ENCODE measurements at places on chromosomes 5 and 9.

- DNase-seq = no peak
Measured at GRCh38 chr9:135244271-135245221, 157.1 kb downstream of the OLFM1 start.

DNA sequence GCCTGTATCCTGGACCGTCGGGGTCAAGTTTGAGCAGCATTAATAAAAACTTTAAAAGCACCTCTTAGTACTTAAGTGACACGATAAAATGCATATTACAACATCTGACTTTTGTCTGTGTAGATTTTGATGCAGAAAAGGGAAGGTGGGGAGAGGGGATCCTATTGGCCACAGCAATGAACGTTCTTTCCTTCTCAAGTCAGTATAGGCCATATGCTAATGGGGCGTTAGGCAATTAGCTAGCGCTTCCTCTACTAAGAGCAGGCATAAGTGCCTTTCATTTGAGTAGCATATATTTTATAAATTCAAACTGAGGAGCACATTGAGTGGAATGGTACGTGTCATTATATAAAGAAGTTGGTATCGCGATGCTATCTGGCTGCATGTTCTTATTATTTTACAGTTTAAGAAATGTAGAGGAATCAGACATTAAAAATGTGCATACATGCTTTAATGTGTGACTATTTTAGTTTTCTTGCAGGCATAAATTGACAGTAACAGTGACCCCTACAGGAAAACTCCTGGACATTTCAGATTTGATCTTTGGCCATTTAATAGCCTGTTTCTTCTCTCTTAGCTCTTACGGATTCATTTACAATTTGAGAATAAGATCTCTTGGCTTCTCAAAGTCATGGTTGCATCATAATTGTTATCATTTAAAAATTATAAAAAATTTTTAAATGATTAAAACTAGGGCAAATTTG is 1.1 kb upstream of the GNA14 start:
- no peak for DNase-seq

DNA sequence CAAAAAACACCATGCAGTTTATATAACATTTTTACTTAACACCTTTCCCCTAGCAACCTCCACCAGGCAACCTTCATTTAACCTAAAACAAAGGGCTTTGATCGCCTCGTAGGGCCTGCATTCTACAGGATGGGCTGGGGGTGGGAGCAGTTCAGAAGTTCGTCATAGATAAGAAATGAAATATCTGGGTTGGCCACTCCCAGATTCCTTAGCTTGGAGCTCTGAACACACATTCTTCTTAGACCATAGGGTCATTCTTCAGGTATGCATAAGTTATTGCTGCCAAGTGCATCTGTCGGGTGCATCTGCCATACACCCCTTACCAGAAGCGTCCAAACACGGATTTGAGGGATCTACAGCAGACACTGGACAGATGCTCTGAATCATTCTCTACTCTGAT is 4.3 kb upstream of the SLC22A5 start:
- no peak for DNase-seq

DNA sequence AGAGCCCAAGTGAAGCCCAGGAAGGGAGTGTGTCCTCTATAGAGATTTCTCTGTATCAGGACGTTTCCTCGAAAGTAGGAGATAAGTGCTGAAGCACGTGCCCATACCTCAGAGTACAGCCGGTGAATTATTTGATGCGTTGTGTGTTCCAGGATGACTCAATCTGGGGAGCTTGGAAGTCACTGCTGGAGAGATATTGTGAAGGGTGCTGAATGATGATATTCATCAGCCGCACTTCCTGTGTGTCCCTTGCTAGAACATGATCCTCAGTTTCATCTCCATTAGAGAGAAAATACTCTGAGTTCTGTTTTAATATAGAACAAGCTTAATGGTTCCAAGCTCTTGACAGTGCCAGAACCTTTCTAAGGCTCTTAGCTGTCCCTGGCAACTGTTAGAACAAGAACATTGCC is 402.3 kb upstream of the ADAMTSL1 start:
- DNase-seq = no peak

DNA sequence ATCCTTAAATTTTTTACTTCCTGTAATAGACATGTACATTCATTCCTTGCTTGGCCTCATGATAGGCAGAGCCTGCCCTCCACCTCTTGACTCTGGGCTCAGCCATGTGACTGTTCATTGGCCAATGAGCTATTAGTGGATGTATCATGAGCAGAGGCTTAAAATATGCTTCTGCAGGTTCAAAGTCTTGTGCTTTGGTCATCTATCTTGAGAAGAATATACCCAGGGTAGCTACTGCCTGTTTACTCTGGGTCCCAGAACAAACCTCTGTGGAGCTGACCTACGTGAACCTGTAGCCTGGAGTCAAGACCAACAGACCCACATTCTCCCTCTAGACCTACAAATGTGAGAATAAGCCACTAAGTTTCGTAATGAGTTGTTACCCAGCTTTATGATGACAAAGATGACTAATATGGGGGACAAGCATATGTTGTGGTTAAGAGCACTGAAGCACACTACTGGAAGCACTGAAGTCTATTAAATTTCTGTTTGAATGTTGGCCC is 244.4 kb downstream of the MAST4 start:
- DNase-seq = peak; percentile 45

DNA sequence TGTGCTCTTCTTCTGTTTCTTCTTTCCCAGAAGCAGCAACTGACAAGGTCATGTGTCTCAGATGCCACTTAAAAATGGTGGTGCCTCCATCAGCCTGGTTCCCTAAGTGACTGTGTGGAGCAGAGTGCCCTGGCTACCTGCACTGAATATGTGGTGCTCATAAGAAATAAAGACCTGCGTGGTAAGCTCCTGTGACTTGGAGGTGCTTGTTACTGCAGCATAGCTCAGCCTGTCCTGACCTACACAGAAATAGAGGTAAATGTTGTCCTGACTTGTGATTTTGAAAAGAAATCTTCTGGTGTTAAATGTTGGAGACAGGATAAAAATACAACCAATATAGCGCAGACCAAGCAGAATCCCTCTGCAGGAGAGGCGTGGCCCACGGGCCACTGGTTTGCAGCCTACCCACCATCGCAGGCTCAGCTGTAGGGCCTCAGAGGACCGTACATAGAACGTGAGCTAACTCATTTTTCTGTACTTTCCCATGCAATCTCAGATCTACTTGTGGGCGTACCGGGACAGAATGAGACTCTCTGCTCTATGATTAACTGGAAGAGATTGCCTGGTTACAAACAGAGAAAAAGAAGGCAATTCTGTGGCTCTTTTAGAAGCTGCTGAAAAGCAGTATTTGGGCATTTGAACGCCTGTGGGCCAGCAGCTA is 79.4 kb upstream of the UNC5A start:
- no peak for DNase-seq

GRCh38 chr5:159097784-159098602 is 1.7 kb downstream of the EBF1 start:
- no peak for DNase-seq

DNA sequence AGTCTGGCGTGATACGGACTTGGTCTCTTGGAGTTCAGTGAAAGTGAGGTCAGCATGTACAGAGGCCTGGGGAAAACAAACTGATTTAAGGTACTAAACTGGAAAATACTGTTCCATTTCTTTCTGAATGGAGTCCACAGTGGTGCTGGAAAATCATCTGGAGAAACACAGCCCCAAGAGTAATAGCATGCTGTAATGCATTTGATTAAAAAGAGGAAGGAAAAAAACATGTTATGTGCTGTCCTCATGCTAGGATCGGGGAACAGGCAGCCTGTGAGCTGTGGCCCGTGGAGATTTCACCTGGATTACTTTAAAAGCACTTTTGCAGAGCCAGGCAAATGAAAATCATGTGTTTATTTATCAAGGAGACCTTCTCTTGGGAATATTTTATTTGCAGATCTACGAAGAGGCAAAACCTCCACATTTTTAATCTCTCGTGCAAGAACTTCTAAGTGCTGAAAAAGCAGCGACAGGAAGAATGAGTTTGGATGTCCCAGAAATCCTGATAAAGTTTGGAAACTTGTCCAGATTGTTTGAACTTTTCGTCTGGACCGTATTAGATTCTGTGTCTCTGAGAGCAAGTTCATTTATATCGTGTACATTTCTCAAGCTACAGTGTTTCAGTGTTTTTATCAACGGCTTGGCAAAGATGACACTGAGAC is 228.8 kb downstream of the GAS1 start:
- DNase-seq = no peak

DNA sequence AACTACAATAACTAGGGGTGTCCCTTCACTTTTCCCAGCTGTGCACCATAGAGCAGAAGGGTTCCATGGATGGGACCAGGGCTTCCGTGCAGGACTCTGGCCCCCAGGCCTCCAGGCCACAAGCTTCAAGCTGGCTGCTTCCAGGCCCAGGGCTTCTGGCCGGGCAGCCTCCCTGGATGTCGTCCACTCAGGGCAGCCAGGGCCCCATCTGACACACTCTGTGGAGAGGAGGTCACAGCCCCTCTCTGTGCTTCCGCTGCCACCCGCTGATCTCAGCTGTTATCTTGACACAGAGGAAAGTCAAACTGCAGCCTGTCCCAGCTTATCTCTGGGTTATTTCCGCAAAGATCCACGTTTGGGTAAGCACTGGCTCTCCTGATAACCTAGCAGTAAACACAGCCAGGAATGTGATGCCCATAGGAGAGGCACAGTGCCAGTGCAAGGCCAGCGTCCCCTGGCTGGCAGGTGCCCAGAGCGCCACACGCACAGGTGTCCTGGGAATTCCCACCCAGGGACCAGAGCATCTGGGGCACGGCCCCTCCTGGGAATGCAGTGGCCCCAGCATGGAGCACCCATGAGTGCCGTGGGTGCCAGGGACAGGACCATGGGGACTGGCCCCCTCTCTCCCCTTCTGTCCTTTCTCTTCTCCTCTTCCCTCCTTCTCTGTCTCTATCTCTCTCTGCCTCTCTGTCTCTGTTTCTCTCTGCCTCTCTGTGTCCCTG is 15.6 kb upstream of the SLC6A19 start:
- no peak for DNase-seq

DNA sequence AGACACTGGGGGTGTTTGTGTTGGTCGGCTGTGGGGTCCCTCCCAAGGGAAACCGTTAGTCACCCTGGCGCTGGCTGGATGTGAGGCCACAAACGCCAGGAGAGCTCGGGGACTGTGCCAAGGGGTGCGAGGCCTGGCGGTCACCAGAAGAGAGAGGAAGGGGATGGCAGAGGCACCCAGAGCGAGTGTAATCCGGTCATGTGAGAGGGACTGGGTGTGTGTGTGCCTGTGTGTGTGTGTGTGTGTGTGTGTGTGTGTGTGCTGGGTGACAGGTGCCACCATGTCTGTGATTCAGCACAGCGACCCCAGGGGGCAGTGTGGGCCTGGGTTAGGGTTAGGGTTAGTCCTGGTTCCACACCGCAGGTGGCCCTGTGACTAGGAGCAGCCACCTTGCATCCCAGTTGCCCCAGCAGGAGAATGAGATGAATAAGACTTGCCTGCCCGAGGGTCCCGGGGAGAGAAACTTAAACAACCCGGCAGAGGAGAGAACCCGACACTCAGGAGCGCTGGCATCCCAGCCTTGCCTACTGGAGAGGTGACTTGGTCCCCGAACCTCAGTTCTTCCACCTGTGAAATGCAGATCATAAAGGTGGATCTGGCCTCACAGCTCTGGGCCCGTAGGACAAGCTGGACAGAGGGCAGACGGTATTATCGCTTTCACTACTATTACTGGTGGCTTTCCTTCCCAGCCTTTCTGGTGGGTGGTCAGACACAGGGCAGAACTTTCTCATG is 1.4 kb upstream of the ADAMTSL2 start:
- DNase-seq = no peak

- DNase-seq = no peak
Measured at GRCh38 chr9:84123648-84124406, 143.2 kb downstream of the RMI1 start.

DNA sequence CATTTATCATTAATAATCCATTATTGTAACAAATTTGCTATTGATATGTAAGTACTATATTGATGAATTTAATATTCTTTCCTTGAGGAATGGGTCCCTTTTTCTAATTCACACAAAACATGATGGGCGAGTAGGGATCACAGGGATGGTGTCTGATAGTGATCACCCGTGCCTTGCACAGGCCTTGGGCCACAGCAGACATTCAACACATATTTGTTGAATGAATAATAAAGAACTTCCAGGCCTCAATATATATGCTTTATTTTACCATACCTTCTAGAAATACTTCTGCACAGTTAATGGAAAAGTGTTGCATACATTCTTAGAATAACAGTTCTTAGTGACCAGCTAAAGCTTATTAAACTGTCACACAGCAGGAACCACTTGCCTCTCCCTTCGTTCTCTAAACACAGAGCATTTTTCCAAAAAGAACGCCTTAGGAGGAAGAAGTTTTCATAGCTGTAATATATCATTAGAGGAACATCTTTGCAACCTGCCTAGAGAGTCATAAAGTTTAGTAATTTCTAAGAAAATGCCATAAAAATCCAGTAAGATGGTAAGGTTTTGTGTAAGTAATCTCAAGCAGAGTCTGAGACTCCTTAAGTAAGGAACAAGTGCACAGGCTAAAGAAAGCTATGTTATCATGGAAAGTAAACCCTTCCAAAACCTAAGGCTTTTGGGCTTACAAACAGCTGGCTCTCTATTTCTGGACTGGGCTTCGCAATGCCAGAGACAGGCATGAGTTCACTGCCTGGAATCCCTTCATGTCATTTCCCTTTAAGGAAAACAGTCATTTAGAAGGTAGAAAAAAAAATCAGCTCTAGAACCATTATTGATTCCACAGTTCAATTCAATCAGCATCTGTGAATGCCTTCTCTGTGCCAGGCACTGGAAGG is 17.7 kb downstream of the TTLL11 start:
- DNase-seq = no peak

- DNase-seq = peak; percentile 49
Measured at GRCh38 chr5:36744773-36745589, 131.6 kb upstream of the NIPBL start.

DNA sequence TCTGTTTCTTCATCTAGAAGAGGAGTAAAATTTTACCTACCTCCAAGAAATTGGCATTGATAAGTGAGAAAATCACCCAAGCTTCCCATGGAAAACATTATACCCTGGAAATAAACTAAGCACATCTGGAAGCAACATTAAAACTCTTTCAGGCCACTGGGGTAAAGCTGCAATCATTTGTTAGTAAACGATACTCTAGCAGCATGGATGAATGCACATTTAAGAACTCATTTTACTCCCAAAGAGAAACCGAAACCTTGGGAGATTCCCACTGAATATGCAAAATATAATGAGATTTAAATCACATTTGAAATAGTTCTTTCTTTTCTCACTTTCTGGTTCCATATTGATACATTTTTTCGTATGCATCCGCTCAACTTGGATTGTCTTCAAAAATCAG is 467.5 kb downstream of the EFNA5 start:
- DNase-seq = no peak

DNA sequence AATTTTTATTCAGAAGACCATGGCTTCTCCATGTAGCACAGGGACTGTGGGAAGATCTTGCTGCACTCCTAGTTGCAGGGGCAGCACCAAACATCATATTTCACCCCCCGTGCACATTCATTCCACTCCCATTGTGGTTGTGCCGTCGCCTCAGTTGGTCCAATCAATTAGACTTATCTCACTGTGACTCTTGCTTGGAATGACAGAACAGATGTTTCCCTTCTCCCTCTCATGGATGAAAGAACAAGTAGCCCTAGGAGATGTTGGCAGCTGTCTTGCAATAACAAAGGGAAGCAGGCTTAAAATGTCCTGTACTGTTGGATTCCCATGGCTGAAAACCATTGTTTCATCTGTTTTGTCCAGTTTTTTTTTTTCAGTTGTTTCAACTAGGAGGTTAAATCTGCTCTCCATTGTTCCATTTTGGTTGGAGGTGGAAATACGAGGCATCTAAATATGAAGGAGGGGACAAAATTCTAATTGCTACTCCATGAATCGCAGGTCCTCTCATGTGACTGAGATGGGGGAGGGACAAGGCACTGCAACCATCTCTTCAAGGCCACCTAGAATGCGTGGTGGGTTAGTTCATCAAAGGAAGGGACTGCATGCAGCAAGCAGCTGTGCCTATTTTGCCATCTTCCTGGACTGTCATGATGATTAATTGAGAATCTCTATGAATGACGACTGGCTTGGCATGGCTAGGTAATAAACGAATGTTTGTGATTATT is 214.4 kb downstream of the NSG2 start:
- no peak for DNase-seq
